ENCODE measurements at places on chromosomes 3 and 15.

DNA sequence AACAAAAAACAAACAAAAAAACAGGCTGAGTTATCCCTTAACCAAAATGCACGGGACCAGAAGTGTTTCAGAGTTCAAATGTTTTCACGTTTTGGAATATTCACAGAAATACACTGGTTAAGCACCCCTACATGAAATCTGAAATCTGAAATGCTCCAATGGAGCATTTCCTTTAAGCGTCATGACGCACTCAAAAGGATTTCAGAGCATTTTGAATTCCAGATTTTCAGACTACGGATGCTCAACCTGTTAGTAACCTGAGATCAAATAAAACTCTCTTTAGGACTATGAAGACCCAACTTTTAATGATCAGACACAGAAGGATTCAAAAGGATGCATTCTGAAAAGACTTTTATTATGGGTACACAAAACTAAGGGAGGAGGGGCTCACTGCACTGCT, 9.6 kb downstream of the CLPX start:
- no peak for DNase-seq

- peak; percentile 69 for DNase-seq
Observed at GRCh38 chr15:68783226-68784058, 37.3 kb downstream of the ANP32A start.

DNA sequence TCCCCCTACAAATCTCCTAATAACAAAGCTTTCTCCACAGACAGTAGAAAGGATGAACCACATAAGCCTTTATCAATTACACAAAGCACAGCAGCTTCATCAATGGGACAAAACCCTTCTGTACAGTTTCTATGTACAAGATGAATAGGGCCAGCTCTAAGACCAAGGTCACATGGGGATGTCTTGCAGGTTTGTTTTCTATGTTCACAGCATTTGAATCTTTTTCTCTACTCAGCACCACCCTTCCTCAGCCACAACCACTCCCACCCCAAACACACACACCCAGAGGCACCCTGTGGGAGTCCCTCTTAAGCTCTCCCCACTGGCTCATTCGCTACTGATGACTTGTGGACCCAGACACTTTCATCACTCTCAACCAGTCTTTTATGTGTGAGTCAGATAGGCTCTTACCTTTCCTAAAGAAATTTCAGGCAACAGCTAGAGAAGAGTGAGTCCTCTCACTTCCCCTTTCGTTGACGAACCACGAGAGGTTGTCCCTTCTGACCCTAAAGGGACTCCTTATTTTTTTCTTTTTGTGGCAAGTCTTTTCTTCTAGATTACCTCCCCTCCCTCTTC, 57.9 kb downstream of the ARHGAP31 start:
- DNase-seq, result peak; percentile 3

DNA sequence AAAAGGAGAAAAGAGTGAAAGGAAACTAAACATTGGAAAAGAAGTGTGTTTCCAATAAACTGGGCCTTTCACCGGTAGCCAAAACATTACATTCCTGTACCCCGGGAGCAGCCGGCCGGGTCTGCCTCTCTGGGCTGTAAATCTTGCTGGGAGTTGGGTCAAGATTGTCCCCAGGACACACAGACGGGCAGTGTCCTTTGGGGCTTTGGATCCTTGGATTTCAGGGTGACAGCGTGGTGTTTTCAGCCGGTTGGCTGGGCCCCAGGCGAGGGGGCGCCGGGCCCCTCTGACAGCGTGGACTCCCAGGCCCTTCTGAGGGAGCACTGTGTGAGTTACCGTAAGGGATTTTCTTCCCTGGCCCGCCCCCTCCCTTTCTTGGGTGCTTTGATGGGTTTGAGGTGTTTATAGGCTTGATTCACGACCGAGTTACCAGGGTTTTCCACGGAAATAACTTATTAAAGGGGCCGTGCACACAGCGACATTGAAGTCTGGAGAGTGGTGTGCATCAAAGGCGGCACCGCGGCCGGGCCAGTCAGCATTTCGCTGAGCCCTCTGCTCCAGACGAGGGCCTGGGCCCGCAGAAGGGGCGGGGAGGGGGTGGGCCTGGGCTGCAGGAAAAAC, 27.4 kb downstream of the SMAD6 start:
- DNase-seq, result no peak

DNA sequence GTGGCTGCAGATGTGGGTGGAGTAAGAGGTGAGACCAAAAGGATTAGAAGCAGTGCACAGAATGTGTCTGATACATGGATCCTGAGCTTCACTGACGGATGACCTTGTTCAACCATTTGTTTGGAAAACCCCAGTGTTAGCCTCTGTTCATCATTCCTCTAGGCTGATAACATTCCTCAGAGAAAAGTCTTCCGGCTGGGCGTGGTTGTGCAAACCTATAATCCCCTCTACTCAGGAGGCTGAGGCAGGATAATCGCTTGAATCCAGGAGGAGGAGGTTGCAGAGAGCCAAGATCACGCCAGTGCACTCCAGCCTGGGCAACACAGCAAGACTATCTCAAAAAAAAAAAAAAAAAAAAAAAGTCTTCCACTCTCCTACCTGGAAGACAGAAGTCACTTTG, 23.1 kb upstream of the CHD2 start:
- no peak for DNase-seq

- no peak for DNase-seq
Observed at GRCh38 chr15:78804391-78804792, 6.9 kb downstream of the ADAMTS7 start.

DNA sequence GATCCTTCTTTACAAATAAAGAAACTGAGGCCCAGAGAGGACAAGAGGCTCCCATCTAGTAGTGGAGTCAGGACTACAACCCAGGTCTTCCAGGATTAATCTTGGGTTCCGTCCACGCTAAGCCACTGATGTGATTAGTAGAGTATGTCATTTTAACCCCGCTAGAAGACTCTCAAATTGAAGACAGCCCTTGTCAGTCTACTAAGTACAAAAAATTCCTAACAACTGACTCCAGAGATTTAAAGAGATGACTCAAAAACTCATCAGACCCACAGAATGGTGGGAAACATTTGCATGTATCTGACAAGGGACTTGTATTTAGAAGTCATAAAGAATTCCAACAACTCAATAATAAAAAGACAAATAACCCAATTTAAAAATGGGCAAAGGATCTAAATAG, 145.3 kb downstream of the CNTN3 start:
- DNase-seq, result no peak

DNA sequence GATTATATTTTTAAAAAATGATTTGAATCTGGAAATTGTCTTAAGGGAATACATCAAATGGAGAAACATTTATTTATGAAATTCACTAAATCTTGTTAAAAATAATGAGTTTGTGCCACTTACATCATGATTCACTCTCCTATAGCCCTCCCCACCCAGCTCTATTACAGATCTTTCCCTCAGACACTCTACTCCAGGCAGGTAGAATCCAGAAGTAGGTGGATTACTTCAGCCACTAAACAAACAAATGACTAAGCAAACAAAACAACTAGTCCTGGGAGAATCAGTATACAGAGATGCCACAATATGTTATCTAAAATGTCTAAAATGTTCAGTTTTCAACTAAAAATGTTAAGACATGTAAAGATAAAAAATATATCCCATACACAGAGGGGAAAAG, 608.1 kb upstream of the UBE2E2 start:
- DNase-seq, result no peak

All from CD4-positive, alpha-beta T cell (primary cell).